GDM1 (cell line): ENCODE measurements at places on chromosomes 1 and 21.

DNA sequence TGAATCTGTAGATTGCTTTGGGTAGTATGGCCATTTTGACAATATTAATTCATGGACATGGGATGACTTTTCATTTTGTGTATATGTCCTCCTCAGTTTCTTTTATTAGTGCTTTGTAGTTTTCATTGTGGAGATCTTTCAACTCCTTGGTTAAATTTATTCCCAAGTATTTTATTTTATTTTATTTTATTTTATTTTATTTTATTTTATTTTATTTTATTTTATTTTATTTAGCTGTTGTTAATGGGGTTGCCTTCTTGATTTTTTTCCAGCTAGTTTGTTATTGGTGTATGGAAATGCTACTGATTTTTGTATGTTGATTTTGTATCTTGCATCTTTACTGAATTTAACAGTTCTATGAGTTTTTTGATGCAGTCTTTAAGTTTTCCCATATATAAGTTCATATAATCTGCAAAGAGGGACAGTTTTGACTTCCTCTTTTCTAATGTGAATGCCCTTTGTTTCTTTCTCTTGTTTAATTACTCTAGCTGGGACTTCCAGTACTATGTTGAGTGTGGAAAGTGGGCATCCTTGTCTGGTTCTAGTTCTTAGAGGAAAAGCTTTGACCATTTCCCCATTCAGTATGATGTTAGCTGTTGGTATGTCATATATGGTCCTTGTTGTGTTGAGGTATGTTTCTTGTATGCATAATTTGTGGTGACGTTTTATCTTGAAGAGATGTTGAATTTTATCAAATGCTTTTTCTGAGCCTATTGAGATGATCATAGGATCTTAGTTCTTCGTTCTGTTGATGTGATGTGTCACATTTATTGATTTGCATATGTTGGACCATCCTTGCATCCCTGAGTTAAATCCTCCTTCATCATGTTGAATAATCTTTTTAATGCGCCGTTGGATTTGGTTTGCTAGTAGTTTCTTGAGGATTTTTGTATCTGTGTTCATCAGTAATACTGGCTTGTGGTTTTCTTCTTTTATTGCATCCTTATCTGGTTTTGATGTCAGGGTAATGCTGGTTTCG, 14.3 kb downstream of the CEPT1 start:
- no peak for DNase-seq

DNA sequence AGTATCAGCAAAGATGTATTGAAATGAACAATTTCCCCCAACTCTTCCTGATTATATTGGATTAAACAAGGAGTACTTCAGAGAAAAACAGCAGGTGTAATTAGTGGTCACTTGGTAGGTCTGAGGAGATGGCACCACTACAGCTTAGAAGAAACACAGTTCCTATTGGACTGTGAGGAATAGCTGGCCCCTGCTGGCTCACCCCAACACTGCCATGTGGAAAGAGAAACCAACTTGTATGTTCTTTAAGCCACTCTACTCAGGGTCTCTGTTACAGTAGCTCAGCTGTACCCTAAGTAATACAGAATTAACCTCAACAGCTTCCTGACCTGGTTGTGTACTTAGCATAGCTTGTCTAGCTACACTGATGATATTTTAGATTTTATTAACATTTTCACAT, 26.5 kb upstream of the MTR start:
- DNase-seq, result no peak

- DNase-seq, result no peak
Measured at GRCh38 chr1:209202830-209203532, 380.5 kb upstream of the CAMK1G start.

DNA sequence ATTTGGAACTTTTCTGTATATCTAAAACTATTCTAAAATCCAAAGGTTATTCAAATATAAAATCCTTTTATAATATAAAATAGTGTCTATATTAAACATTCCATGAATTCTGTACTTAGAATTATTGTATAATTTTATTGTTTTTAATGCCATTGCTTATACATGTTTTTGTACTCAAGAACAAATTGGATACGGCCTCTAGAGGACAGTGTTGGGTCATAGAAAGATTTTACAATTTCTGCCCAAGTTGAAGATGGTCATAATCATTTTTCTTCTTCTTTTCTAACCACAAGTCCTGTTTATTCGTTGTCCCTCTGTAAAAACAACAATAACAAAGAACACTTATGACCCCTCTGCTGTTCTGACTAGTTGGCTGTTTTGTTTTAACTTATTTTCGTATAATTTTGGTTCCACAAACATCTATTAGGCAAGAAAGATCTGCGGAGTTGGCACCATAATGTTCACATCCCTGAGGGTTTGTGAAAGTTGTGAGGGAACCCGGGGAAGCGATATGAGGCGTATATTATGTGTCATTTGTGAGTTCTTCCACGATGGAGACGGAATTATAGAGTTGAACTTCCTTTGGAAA, 75.7 kb upstream of the KIF26B start:
- DNase-seq, result no peak

DNA sequence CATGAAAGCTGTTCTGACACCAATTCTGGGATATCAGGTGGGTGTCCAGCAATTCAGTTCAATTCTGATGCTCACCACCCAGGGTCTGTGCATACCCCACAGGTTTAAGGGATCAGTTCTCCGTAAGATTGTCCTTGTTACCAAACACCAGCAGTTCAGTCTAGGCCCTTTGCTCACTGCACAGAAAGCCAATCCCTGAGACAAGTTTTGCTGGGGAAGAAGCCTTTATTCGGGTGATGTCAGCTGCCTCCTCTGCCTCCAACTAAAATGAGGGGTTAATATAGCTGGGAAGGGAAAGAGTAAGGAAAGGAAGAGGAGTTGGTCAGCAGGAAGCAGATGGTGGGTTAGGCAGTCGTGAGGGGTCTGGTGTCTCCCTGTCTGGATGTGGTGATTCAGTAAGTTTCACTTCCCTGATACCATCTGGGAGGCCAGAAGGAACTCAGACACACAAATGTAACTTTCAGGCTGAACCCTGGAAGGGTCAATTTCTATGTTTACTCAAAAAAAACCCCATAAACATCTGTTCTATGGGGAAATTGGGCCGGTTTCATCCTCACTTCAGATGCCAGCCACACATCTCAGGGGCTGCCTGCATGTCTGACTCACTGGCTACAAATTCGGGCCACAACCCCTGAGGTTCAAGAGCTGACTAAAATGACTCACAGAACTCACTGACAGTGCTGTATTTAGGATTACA, 83.3 kb upstream of the PGBD5 start:
- DNase-seq, result no peak

GRCh38 chr1:179709841-179710329, 33.2 kb upstream of the FAM163A start:
- DNase-seq, result no peak

- peak; percentile 73 for DNase-seq
Measured at GRCh38 chr1:25771221-25772114, 28.5 kb upstream of the SELENON start.

GRCh38 chr21:36706951-36707762, 8.2 kb downstream of the SIM2 start:
- DNase-seq, result no peak

DNA sequence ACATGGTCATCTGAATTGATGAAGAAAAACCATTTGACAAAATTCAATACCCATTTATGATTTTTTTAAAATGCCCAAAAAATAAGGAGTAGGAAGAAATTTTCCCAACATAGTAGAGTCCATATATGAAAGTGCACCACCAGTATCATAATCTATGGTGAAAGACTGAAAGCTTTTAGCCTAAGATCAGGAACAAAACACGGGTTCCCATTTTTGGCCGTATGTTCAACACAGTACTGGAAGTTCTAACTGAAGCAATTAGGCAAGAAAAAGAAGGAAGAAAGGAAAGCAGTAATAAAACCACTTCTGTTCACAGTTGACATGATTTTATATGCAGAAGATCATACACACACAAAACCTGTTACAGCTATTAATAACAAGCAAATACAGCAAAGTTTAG, 227.8 kb upstream of the RAB4A start:
- DNase-seq, result no peak

DNA sequence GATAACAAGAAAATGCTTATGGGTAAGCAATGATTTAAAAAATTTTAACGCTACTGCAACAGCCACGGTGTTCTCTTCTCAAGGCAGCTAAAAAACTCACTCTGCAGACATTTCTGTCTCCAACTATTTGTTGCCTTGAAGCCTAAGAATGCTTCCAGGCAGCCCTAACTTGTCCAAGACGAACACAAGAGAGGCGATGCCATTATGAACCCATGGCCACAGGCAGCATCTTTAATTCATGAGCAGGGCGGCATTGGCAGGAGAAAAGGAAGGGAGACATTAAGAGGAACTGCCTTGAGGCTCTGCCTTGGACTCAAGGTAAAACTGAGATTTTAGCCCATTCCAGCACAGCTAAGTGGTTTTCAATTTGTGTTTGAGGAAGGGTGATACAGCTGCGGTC, 67.5 kb downstream of the KCND3 start:
- DNase-seq, result no peak

- DNase-seq, result no peak
Measured at GRCh38 chr21:35491114-35491513, 442.0 kb upstream of the RUNX1 start.

GRCh38 chr1:4121293-4121684, 221.2 kb upstream of the C1orf174 start:
- no peak for DNase-seq

DNA sequence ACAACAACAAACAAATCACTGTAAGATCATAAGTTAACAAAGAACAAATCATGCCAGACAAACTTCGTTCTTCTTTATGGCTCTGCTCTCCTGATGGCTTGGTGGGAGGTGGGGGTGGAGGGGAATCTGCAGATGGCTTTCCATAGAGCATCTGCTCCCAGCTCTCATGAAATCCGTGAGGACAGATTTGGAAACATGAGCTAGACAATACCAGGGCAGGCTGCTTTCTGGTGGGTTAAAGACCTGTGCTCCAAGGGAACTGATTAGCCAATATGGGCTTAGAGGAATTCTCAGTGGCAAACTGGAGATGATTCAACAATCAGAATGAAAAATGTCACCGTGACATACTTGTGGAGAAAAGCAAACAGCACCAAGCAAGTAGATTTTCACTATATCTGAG, 69.4 kb upstream of the TLR5 start:
- DNase-seq, result no peak

- no peak for DNase-seq
Measured at GRCh38 chr1:150352866-150353265, 11.1 kb upstream of the RPRD2 start.

GRCh38 chr21:42413093-42413492, 9.4 kb downstream of the UBASH3A start:
- no peak for DNase-seq

- no peak for DNase-seq
Measured at GRCh38 chr1:115142616-115143015, 53.3 kb upstream of the TSPAN2 start.

DNA sequence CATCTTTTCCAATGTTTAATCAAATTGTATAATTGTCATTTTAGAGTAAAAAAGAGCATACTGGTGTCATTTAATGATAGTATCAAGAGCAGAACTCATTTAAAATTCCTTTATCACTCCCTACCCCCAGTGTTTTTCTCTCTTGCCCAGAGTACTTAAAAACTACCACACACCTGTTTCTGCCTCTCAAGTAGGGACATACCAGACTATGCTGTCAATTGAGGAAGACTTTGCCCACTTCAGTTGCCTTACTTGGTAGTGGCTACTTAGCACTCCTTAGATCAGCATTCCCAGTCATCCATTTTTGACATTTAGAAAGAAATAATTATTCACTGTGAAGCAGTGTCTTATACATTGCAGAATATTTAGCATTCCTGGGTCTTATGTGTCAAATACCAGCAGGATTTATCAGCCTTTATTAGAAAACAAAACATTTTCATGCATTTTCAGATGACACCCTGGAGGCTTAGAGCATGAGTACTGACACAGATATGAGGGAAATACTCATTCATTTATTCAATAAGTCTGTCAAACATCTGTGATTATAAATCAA, 127.5 kb upstream of the RGS1 start:
- DNase-seq, result no peak

DNA sequence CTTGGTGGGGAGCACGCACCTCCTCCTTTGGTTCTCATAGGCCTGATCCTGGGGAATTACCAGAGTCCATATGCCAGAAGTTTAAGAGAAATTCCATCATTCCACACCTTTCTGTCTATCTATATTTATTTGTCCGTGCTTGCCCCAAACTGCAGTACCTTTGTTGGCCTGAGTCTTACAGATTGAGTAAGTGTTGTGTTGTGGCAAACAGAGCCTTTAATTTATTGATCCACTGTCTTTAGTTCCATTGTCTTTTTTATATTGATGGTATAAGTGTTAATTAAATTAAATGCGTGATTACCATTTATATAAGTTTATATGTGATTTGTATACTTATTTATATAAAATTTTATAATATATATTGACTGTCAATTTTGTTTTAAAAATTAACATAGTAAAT, 4.9 kb downstream of the SH3BGR start:
- no peak for DNase-seq

GRCh38 chr1:53121319-53122172, 20.9 kb downstream of the SLC1A7 start:
- no peak for DNase-seq

- DNase-seq, result no peak
Measured at GRCh38 chr1:64046243-64046642, 157.2 kb upstream of the UBE2U start.

DNA sequence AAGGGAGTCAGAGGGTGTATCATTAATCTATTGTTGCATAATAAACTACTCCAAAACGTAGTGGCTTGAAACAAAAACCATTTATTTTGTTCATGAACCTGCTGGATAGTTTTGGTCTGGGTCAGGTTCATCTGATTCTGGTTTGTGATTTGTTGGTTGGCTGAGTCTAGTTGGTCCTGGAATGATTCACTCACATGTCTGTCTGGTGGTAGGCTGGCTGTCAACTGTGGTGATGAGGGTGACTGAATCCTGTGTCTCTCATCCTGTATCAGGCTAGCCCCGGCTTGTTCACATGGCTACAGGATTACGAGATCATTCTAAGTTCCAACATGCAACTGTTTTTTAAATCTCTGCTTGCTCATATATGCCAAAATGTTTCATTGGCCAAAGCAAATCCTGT, 22.5 kb upstream of the SIKE1 start:
- DNase-seq, result no peak

GRCh38 chr1:3577711-3578432, 33.4 kb downstream of the MEGF6 start:
- DNase-seq, result no peak

DNA sequence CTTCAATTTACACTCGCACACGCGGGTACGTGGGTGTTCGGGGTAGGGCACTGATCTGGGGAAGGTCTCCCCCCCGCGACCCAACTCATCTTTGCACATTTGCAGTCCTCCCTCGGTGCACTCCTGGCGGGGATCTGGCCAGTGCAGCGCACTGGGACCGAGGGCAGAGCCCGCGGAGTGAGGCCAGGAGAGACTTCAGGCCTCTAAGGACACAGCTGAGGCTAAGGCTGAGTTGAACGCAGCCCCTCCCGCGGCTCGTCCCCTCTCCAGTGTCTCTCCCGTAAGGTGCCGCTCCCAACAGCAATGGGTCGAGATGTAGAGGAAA, 936 bp upstream of the NCAM2 start:
- DNase-seq, result no peak
